Fibroblast of skin of right biceps (primary cell): ENCODE measurements at places on chromosomes 4 and X.

- no peak for DNase-seq
These were observed 160.1 kb downstream of the EFHC2 start for GRCh38 chrX:44183329-44183728.

DNA sequence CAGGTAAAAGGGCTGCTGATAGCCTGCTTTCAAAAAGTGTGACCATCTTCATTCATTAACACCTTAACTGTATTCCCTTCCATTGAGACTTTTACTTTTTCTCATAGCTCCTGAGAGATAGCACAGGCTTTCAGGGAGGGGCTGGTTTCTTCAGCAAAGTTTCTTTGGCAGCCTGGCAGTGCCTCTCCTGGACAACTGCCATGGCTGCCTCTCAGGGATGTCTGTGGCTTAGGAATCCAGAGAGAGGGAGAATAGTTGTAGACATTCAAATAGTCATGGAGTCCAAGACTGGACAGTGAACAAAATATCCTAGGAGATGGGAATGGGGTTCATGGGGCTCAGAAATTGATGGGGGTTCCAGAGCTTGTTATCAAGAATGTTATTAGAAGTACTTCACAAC lies 81.1 kb downstream of the FAM47B start:
- DNase-seq = no peak

GRCh38 chrX:124280294-124280902 lies 52.1 kb upstream of the TEX13D start:
- DNase-seq = no peak

- DNase-seq = no peak
These were observed 57.7 kb downstream of the C4orf33 start for GRCh38 chr4:129153700-129154099.

GRCh38 chr4:159980826-159981468 lies 878.1 kb downstream of the RAPGEF2 start:
- DNase-seq = no peak

GRCh38 chrX:120309873-120310705 lies 1.2 kb downstream of the TMEM255A start:
- peak; percentile 60 for DNase-seq

DNA sequence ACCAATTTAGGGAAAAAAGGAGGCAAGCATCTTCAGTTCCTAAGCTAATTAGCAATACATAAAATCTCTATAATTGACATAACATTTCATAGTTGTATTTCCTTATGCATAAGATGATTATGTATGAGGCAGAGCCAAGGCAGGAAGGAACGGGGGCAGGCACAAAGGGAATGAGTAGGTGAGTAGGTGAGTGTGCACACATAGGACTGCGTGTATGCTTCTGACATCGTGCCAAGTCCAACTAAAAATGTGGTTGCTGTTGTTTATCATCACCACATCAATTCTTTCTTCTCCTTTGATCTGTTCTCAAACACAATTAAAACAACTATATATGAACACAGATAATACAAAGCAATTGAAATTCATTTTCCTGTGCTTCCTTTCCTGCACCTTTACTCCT lies 131.2 kb downstream of the UNC5C start:
- no peak for DNase-seq

DNA sequence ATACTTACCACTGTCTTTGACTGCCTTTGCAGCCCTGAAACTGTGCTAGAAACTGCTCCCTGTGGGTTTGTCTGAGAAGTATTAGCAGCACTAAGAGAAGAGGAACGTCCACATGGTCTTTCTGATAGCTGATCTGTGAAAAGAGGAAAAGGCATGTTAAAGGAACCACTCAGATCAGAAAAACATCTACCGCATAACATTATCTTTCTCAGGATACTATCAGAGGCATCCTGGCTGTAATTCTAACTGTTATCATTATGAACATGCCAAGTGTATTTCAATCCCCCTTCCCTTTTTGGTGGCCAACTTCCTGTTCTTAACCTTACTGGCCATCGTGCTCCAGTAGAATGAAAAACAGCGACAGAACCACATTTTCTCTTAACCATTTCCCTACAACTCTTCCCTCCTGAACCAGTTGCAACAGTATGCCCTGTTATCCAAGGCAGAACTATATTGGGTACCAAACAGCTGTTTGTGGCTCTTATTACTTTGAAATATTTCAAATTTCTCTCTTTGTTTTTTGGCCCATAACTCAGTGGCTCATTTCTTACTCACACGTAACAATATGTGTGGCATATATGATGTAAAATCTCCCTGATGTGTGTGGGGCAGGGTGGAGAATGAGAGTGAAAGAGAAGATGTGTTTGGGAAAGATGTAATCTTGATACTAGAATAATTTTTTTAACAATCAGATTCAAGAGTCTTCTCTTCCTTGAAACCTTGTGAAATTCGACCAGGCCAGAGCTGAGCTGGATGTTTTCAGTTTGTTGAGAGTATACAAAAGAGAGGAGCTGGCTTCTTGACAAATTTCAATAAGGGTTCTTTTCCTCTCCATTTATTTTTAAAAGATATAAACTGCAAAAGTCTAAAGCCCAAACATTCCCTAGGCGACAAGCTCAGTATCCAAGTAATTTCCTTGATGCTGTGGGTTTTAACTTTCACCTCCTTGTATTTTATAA lies 35.2 kb downstream of the ARHGEF6 start:
- no peak for DNase-seq

GRCh38 chrX:137062915-137063617 lies 29.3 kb upstream of the GPR101 start:
- no peak for DNase-seq
